Foreskin keratinocyte (primary cell): ENCODE measurements at places on chromosomes 4 and X. TPM values are rescaled to one million over a fixed set of nuclear protein-coding genes. Genes with fewer than 3 reads are reported as not detected.

Gene CXCR3
- polyA plus RNA-seq, result not detected in 2 replicates

Gene TMEM35A
- polyA plus RNA-seq, result 0.07 TPM in 2 replicates

Gene MAGIX
- 2.0 and 2.6 TPM in 2 replicates for polyA plus RNA-seq

Gene SPANXA2
- not detected in 2 replicates for polyA plus RNA-seq

Gene ZDHHC15
- not detected in 2 replicates for polyA plus RNA-seq

Gene HSFX4
- polyA plus RNA-seq, result not detected in 2 replicates

Gene NMU
- 0.69 and 4.3 TPM in 2 replicates for polyA plus RNA-seq

Gene AKAP4
- not detected in 2 replicates for polyA plus RNA-seq

Gene NEUROG2
- polyA plus RNA-seq, result not detected in 2 replicates

DNA sequence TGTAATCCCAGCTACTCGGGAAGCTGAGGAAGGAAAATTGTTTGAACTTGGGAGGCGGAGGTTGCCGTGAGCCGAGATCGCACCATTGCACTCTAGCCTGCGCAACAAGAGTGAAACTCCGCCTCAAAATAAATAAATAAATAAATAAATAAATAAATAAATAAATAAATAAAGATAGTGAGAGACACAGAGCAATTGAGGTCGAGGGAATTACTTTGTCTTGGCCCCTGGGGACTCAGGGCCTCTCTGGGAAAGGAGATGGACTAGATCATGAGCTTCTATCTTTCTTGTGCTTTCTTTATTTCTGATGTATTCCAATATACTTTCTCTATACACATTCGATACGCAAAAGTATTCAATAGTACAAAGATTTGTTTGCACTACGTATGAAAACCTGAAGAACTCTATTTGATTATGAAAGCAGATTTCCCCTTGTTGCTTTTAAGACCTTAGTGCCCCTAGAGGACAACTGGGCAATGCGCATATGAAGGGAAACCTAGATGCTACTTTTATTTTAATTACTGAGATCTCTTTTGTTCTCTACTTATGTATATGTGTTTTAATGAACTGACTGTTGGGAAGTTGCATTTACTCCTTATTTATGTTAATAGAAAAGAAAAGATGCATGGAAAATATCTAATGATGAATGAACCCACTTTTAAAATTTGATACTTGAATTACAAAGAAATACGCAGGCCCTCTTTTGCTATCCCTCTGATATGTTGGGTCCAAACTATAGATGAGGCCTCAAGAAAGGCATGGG, 12.8 kb upstream of the ELOVL6 start:
- DNase-seq, result peak; percentile 18

- DNase-seq, result peak; percentile 74
These were observed 69.4 kb downstream of the DCTD start for GRCh38 chr4:182847576-182848450.

DNA sequence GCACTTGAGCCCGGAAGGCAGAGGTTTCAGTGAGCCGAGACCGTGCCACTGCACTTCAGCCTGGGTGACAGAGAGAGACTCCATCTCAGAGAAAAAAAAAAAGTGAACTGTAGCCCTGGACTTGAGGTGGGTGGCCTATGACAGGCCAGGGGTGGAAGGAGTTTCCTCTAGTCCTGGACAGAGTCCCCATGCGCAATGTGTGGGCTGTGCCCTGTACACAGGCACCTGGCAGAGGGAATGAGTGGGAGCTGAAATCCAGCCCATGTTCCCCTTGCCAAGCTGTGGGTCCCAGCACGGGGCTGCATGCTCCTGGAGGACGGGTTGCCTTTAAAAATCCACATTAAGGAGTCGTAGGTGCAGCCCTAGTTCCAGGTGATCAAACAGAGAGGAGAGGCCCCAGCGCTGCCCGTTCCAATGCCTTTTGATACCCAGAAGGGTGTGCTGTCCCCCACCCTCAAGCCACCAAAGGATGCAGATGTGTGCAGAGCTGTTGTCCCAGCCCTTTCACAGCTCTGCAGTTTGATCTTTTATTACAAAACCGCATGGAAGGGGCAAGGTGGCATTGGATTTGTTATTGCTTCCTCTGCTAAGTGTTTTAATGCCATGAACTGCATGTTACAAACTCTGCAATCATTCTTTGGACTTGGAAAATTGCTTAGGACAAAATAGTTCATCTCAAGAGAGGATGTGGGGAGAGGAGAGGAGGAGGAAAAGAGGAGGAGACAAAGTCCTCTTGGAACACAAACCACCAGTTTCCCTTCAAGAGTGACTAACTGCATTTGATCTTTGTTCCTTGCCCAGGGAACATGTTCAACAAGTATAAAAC, 38.0 kb upstream of the PDK3 start:
- DNase-seq, result no peak

DNA sequence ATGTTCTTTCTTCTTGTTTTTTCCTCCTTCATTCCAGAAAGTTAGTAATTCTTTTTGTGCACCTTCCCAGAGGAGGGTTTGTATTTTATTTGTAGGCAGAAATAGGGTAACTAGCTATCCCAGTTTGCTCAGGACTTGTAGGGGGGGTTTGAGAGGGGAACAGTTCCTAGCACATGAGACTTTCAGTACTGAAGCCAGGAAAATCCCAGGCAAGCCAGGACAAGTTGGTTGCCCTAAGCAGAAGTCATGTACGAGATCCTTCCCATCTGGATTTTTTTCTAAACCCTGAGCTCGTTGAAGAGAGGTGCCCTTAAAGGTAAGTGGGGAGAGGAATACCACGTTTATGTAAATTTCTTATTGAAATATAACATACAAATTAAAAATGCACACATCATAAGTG, 15.6 kb upstream of the TAB3 start:
- peak; percentile 62 for DNase-seq

- DNase-seq, result no peak
These were observed 11.3 kb downstream of the SCD5 start for GRCh38 chr4:82787342-82787741.

DNA sequence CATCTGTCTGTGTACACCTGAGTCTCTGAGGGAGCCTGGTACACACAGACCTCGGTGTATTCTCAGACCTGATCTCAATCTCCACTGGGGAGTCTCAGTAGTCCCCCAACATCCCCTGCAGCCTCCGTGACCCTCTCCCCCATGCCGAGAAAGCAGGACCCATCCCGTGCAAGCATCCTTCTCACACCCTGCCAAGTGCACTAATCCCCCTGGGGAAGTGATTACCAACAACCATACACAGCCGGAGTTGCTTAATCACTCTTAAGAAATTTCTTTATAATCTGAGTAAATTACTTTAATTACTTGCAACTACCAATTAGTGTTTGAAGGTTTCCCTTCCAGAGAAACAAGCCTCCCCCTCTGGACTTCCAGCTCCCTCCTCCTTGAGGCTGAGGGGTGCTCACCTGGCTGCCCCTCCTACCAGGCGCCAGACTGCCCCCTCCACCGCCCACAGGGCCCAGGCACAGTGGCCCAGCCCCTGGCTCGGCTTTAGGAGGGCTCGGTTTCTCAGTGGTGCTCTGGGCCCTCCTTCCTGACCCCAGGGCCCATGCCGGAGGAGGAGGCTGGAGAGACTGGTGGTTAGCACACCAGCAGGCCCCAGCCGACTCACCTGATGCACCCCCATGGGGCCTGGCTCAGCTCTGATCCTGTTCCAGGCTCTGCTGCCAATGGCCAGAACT, 43.8 kb downstream of the PJA1 start:
- DNase-seq, result no peak

DNA sequence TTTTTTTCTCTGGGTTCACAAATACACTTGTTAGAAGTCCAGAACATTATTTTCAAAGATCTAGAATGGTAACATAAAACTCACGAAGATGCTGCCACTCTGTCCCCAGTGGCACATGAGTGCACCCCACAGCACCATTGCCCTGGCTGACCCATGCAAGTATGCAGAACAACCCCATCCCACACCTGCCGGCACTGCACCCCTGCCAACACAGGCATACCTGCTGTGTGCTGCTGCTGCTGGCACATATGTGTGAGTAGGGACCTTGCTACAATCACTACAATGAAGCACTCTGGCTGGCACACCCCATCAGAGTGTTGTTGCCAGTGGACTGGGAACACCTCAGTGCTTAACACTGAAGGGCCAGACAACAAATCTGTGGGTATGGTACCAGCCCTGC, 66.9 kb downstream of the CISD2 start:
- DNase-seq, result no peak

GRCh38 chrX:21305799-21306336, 68.3 kb upstream of the CNKSR2 start:
- DNase-seq, result no peak

DNA sequence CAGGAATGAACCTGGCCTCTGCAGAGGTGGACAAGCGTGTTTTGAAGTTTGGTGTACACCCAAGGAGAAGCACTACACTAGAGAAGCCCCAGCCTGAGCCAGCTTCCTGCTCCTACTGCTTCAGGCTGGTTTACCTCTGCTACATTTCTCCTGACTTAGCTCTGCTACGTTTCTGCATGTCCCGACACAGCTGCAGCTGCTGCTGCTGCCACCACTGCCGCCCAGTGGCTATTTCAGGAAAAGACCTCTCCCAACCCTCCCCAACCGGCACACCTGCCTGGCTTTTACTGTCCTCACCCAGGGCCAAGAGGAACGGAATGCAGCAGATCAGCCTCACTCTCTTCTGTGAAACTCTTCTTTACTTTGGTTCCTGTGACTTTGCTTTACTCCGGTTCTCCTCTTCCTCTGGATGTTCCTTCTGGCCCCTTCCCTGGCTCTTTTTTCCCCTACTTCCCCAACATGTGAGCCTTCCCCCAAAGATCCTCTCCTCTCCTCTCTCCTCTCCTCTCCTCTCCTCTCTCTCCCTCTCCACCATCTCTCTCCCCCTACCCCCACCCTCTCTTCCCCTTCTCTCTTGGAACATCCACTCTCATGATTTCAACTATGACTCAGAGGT, 3.1 kb upstream of the P2RY4 start:
- peak; percentile 16 for DNase-seq

DNA sequence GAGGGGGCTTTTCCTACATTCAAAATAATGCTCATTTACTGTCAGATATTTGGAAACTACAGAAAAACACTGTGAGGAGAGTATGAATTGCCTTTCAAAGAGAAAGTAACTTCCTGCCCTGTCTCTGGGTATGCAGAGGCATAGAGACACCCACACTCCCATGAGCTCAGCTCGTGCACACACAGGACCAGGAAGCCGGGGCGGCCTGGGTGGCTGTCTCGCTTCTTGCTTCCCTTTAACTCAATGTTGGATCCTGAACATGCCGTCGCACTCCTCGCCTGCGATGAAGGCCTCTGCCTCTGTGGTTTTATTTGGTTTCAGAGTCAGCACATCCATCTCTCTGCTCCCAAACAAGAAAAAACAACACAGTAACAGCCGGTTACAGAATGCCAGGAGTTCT, 40.1 kb upstream of the GPR78 start:
- no peak for DNase-seq

- DNase-seq, result no peak
These were observed 104.9 kb upstream of the GIMD1 start for GRCh38 chr4:106473515-106473914.

DNA sequence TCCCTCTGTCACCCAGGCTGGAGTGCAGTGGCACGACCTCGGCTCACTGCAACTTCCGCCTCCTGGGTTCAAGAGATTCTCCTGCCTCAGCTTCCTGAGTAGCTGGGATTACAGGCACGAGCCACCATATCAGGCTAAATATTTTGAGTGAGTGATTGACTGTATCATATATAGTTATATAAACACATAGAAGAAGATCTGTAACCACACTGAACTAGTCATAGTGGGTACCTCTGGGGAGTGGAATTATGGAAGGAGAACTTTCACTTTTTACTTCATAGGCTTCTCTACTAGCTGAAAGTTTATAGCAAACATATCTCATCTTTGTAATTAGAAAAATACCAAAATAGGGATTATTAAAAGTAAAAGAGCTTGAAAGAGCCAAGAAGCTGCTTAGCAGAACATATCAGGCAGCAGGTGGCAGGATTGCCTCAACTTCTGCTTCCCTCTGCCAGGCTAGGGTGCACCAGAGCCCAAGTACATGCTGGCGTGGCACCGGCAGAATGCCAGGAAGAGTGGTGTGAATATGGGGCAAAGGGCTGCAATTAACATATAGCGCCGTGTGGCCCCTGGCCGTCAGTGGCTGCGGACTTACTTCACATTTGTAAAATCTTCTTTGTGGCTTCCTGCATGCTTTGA, 39.5 kb upstream of the CD40LG start:
- DNase-seq, result peak; percentile 6

DNA sequence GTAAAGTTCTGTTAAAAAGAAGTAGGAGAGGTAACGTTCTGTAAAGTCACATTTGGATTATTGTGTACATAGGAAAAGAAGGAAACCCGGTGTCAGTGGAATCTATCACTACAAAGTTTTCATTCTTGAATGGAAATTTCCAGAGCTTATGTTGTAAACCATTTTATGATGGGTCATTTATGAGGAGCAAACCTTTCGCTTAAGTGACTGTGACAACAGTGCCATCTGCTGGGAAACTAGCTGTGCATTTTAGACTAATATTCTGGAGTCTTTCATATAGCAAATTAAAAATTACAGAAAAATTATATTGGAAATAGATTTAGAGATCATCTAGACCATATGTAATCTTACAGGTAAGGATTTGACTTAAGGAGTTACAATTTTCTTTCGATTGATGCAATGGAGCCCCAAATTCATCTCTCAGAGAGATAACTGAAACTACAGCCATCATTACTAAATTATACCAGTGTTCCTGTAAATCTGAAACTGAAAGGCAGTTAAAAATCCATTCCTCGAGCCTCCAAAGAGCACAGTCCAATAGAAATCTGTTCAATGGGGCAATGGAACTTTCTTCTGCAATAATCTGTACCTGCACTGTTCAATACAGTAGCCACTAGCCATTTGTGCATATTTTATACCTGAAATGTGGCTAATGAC, 26.9 kb downstream of the ASB9 start:
- peak; percentile 22 for DNase-seq

DNA sequence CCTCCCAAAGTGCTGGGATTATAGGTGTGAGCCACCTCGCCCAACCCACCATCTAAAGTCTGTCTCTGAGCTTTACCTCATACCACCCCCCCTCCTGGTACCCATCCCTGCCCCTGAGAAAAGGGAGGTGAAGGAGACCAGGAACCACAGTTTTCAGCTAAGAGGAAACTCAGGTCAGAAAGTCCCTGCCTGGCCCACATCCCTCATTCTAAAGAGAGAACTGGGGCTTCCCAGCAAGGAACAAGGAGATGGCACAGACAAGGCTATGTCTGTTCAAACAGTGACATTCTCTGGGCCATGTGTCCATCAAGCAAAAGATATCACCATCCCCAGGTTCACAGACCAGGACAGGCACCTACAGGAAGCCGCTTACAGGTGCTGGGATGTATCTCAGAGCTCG, 15.8 kb upstream of the CSF2RA start:
- no peak for DNase-seq
